NCI-H2227 treated with DMSO at 0.1 percent for 48 hours (cell line): ENCODE measurements at places on chromosomes 6 and 20.
A peak's percentile ranks its signal among the peaks of the same experiment; 100 is the strongest.

DNA sequence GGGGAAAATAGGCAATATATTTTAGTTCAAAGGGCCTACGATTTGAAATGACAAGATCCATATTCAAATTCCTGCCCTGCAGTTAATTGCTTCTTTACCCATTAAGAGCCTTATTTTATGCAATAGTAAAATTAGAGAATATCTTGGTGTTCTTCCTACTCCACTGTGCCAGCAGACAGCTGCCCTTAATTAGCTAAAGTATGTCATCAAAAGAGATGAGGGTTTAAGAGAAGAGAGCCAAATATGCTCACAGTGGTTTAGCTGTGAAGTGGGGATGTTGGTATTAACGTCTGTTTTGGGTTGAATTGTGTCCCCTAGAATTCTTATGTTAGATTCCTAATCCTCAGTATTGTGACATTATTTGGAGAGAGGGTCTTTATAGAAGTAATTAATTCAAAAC, 148.1 kb downstream of the MOXD1 start:
- DNase-seq = no peak

- no peak for DNase-seq
These were observed 307 bp downstream of the RANBP9 start for GRCh38 chr6:13711324-13711732.

GRCh38 chr6:33204415-33205190, at the start of gene HSD17B8:
HSD17B8 (plus strand) TSS chr6:33204655; CDS start chr6:33204669, 14 bp downstream.
- peak; percentile 88 for DNase-seq

GRCh38 chr20:37314099-37314498, 24.6 kb downstream of the MANBAL start:
- DNase-seq = no peak

GRCh38 chr6:116351101-116351500, 19.6 kb upstream of the DSE start:
- DNase-seq = no peak

- DNase-seq = no peak
These were observed 193.3 kb upstream of the SYNDIG1 start for GRCh38 chr20:24275946-24276705.

DNA sequence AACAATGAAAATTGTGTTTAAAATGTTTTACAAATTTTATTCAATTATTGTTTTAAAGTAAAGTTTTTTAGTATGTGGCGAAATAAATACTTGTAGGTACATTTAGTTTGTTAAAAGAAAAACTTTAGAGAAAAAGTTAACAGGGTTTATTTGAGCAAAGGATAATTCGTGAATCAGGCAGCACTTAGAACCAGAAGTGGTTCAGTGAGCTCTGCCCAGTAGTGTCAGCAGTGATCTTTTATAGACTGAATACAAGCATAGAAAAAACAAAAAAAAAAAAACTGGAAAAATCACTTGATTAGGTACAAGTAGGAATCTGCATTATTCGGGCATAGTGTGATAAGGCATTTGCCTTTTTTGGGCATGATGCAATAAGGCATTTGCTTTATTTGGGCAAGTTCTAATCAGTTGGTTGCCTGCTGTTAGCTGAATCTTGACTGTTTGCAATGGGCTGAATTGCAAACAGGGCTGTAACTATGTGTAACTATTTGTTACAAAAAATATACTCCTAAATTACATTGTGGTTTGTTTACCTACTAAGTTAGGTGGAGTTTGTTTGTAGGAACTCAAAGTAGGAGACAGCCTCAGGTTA, 122.9 kb upstream of the MMS22L start:
- DNase-seq = no peak

GRCh38 chr6:144007478-144008119, 460 bp downstream of the PLAGL1 start:
- no peak for DNase-seq

DNA sequence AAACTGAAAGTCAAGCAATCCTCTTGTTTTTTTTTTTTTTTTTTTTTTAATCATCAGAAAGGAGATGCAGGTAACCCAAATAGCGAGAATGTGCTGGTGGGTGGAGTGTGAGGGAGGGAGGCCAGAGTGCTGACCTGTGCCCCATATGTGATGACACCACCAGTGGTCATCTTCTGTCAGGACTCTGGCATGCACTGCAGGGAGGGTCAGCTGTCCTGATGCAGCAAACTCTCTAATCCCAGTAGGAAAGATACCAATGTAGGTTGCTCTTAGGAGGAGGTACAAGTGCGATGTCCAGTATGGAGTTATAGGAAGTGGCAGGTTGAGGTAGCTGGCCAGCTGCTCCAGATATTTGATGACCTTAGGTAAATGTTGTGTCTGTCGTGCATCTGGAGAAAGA, 2.8 kb upstream of the CST4 start:
- no peak for DNase-seq

DNA sequence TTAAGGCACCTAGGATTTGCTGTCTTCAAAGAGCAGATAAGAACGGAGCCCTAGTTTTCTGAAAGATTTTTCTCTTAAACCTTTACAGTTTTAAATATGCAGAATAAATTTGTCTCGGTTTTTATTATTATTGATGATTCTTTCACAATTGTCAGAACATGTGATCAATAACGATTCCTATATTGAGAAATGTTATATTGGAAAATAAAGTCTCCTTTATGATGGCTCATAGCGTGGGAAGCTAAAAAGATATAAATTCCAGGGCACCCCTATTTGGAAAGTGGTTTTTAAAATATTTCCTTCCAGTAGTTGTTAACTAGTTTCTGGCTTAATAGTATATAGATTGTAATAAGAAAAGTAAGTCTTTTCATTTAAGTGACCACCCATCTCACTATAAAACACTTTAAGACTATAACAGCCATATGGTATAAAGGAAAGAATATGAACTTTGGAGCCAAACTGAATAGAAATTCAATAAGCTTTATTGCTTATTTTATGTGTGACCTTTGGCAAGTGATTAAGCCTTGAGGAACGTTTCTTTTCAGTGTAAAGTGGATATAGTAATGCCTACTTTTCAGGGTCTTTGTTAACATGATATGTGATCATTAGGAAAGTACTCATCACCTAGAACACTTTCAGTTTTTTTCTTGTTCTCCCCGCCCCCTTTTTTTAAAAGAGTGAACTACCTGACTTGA, 369.6 kb downstream of the LAMA2 start:
- DNase-seq = no peak

GRCh38 chr20:13099676-13100075, 90.9 kb downstream of the SPTLC3 start:
- no peak for DNase-seq

GRCh38 chr6:138382498-138383265, 5.0 kb downstream of the SMIM28 start:
- DNase-seq = no peak

GRCh38 chr6:25054469-25054868, 118.7 kb upstream of the RIPOR2 start:
- DNase-seq = no peak
